ENCODE measurements at places on chromosomes 11 and 22.

- no peak for DNase-seq
Observed at GRCh38 chr11:86588566-86589090, 83.8 kb downstream of the ME3 start.

GRCh38 chr11:115906171-115906570 is 402.0 kb upstream of the CADM1 start:
- no peak for DNase-seq

- no peak for DNase-seq
Observed at GRCh38 chr11:2916892-2917645, 12.2 kb downstream of the PHLDA2 start.

DNA sequence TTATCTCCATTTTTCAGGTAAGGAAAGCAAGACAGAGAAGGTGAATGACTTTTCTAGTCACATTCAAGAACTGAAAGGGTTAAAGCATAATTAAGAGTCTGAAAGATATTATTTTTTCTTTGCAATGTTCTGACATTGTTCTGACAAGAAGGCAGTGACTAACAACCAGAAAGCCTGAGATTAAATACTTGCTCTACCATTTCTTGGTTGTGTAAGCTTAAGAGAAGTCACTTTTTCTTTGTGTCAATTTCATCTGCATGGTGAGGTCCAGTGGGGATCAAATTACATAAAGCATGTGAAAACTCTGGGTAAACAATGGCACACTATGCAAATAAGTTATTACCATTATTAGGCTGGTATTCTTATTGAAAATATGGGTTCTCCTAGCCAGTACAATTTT is 73.7 kb downstream of the PHF21A start:
- no peak for DNase-seq

DNA sequence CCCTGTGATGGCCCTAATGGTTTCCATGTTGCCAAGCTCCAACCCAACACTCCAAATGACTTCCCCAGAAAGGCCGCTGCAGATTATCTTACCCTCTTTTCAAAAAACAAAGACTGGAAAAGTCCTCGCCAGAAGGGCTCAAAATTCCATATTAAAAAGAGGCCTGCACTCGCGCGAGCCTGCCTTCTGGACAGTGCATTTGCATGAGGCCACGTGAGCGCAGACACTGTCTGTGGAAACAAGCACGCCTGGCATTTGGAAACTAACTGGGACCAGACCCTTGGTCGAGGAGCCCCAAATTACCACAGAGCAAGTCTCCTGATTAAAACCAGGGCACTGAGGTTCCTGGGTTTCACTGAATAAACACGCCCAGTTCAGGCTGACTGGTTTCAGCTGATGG is 42.9 kb downstream of the ABTB2 start:
- DNase-seq = no peak

DNA sequence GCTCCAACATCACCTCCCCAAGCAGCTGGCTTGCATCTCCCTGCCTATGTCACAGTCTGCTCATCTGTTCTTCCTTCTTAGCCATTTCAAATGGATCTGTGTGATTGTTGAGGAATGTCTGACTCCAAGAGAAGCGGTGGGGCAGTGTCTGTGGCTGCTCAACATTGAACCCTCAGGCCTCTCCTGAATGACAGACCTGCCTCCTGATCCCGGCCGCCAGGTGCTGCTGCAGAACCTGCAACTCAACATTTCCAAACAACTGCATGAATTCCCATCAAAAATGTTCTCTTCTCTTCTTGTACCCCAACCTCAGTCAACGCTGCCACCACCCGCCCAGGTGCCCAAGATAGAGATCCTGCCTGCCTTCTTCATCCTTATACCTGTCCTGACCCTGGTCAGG is 132.5 kb downstream of the FBXO7 start:
- no peak for DNase-seq

GRCh38 chr11:976431-977160 is 50.9 kb downstream of the AP2A2 start:
- DNase-seq = no peak

DNA sequence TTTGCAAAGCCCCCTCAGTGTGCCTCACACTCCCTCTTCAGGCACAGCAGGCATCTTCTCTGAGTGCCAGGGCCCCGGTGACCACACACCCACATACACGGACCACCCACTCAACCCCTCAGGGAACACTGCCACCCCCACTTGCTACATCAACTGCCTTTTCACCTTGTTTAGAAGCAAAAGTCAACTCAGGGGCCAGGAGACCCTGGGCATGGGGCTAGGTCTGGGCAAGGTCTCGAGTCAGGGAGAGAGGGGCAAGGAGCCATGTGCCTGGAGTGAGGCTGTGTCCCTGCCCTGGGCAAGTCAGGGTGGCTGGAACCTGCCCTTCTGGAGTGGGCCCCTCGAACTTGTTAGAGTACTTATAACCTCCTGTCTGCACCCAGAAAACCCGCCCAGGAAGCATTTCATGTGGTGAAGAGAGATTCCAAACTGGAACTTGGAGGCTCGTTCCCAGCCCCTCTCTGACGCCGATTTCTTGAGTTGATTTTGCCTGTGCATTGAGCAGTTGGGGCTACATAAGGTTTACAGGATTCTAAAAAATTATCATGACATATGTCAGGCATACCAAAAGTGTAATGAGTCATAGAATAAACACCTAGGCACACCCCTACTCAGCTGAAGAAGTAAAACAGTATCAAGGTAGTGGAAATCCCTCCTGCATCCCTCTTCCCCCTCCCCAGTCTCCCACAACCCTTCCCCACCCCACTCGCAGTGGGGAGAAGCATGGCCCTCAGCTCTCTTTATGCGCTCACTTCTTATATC is 74.3 kb downstream of the MYEOV start:
- DNase-seq = no peak

DNA sequence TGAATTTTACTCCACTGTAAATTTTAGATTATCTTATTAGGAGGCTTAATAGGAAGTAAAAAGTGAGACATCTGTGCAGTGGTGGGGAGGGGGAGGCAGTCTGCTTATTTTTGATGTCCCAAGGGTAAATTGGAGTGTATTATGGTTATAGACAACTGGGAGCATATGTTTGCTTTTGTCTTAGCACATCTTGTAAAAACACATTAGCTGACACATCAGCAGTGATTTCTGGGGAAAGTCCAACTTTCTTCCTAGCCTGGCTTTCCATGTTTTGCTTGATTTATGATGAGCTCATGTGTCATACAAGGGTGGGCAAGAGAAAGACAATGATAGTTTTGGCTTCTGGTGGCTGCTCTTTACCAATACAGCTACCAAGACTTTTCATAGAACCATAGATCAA is 4.0 kb downstream of the ANO3 start:
- no peak for DNase-seq

DNA sequence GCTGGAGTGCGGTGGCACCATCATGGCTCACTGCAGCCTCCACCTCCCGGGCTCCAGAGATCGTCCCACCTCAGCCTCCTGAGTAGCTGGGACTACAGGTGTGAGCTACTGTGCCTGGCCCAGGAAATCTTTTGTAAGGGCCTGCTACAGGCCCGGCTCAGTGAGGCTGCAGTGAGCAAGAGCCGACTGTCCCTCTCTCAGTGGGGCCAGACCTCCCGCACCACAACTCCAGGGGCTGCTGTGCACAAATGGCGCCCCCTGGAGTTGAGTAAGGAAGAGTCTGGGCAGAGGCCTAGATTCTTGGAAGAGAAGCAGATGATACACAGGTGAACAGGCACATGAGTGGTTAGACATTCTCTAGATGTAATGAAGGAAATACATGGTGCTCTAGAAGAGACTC is 7.0 kb downstream of the SERHL2 start:
- DNase-seq = no peak

GRCh38 chr11:9230296-9230695 is 34.9 kb downstream of the DENND5A start:
- DNase-seq = no peak

GRCh38 chr11:68441466-68442230 is 18.9 kb upstream of the PPP6R3 start:
- DNase-seq = peak; percentile 16

- DNase-seq = no peak
Observed at GRCh38 chr11:59756558-59756840, 1.3 kb downstream of the STX3 start.
